Ovary (tissue), 10 donors: ENCODE measurements at places on chromosomes 16 and 17. TPM values are rescaled to one million over a fixed set of nuclear protein-coding genes. Genes with fewer than 3 reads are reported as not detected.

The GINS2 gene
- total RNA-seq = 0.48 TPM

DNA sequence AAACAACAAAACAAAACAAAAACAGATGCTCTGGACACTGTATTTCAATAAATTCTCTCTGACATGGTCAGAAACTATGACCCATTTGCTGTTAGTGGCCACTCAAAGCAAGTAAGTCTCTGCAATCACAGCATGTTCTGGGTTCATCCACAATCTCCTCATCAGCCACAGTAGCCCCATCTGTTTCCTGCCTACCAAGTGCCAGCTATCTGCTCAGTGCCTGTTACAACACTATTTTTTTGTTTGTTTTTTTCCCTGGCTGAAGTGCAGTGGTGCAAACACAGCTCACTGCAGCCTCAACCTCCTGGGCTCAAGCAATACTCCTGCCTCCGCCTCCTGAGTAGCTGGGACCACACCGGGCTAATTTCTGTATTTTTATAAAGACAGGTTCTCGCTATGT is 137.9 kb downstream of the SOX9 start:
- no peak for DNase-seq

DNA sequence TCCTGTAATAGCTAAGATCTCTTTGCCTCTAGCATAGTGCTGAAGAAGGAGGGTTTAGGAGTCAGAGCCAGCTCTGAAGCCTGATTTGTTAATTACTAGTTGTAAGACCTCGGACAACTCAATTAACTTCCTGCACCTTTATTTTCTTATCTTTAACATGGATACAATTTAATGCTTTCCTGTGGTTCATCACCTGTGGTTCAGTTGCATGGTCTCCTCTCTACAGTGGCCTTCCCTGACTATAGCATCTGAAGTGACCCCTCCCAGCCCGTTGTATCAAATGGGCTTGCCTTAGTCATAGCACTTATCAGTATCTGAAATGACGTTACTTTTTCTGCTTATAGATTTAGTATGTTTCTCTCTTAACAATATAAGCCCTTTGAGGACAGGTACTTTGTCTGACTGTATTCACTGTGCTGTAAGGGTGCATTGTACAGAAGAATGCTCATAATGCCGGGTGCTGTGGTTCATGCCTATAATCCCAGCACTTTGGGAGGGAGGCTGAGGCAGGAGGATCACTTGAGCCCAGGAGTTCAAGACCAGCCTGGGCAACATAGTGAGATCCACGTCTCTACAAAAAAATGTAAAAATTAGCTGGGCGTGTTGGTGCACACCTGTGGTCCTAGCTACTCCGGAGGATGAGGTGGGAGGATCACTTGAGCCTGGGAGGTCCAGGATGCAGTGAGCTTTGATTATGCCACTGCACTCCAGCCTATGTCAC is 2.6 kb upstream of the NDE1 start:
- DNase-seq = no peak

The AIPL1 gene
- total RNA-seq = not detected

The DYNLRB2 gene
- 1.2 TPM for total RNA-seq

- no peak for DNase-seq
Observed at GRCh38 chr16:84780544-84781376, 39.0 kb upstream of the CRISPLD2 start.

The MPV17L gene
- 12.0 TPM for total RNA-seq

DNA sequence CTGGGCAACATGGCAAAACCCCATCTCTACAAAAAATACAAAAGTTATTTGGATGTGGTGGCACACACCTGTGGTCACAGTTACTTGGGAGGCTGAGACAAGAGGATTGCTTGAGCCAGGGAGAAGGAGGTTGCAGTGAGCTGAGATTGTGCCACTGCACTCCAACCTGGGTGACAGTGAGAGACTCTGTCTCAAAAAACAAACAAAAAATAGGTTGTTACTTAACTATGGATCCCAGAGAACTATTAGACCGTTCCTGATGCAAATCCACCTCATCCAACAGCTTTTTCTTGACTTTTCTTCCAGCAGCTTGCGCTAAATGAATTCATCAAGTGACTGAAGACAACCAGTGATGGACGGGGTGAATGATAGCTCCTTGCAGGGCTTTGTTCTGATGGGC is at the start of gene OR2C1:
OR2C1 (plus strand) TSS at position 301 of the 400 bp plus-strand sequence; CDS start at position 353, 52 bp downstream.
- no peak for DNase-seq

The ARL2BP gene
- total RNA-seq = 53.0 TPM

The ST6GALNAC1 gene
- 2.7 TPM for total RNA-seq

DNA sequence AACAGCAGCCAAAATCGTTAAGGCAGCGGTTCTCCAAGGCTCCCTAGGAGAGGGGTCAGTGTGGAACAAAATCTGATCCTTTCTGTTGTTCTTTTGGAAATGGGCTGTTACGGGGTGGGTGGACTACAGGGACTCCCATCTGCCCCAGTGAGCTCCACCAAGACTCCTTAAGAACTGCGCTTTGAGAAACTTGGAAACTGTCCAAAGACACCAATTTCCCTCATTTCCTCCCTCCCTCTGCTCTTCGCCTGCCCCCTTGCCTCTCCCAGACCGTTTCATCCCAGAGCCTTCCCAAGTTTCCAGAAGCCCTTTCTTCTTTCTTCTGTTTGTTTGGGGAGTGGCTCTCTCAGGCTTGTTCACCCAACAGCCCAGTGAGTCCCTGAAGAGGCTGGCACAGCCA is 205.4 kb downstream of the COPRS start:
- DNase-seq = no peak

DNA sequence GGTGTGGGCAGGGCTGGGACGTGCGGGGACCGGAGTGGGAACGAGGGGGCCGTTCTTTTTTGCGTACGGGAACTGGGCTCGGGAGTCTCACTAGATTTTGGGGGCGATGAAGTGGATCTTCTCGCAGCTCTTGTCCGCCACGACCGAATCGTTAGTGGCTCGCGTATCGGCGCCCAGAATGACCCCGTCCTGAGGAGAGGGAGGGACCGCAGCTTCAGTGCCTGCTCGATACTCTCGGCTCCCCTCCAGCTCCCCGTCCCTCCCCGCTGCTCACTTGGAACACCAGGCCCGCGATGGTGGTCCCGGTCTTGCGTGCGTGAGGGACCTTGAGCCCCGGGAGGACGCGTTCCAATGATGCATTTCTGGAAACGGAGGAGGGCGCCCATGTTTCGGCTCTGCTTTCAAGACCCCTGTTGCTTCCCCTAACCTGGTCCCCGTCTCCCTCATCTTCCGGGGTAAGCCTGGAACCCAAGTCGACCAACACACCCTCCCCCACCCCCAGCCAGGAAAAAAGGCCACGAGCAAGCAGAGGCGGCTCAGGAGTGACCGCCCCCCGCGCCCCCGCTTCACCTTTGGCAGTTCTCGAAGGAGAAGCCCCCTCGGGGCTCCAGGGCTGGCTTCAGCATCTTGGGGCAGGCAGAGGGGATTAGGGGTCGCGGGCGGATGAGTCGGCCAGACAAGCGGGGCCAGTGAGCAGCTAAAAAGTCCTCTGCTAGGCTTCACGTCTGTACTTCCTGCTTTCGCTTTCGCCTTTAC is at the start of gene PSMB10:
PSMB10 (minus strand) TSS at position 727 of the 756 bp plus-strand sequence; CDS start at position 626, 101 bp downstream.
- DNase-seq = peak; percentile 59

The NMRAL1 gene
- total RNA-seq = 53.5 TPM

- no peak for DNase-seq
Observed at GRCh38 chr17:80123791-80124190, 22.4 kb downstream of the GAA start.

The RHBDL3 gene
- total RNA-seq = 2.0 TPM

The BORCS6 gene
- 6.8 TPM for total RNA-seq

- DNase-seq = no peak
Observed at GRCh38 chr16:66930189-66930588, 4.0 kb downstream of the CIAO2B start.

DNA sequence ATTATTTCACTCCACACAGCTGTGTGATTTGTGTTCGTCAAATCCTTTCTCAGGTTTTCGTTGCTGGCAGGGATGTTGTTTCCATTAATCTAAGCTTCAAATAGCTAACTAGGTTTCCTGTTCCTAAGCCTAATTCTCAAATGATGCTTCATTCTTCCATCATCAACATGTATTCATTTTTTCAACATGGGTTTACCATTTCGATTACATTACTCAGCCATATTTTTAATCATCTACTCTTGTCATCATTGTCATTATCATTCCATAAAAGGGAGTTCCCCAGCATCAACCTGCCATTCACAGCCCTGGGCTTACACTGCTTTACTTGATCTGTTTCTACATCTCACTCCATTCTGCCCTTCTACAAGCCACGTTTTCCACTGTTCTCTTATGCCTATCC is 33.3 kb upstream of the ANKFN1 start:
- DNase-seq = no peak

GRCh38 chr16:68529608-68529930 is 9.5 kb upstream of the ZFP90 start:
- DNase-seq = no peak
